ENCODE measurements at places on chromosomes 7 and 10.

DNA sequence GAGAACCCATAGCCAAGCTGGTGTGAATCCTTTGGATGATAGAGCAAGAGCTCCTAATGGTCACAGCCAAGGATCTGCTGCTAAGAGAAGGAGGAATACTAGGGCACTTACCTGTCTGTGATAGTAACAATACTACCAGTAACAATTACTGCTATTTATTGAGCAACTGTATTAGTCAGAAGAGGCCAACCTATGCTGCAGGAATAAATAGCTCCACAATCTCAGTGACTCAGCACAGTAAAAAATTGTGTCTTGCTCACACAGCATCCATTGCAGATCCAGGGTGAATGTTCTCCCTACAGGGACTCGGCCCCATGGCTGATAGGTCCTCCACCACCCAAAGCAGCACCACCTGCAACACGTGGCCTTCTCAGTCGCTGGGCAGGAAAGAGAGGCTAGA lies 257.6 kb upstream of the ZMIZ1 start:
- DNase-seq = no peak

GRCh38 chr7:152313217-152313616 lies 122.6 kb downstream of the KMT2C start:
- no peak for DNase-seq

DNA sequence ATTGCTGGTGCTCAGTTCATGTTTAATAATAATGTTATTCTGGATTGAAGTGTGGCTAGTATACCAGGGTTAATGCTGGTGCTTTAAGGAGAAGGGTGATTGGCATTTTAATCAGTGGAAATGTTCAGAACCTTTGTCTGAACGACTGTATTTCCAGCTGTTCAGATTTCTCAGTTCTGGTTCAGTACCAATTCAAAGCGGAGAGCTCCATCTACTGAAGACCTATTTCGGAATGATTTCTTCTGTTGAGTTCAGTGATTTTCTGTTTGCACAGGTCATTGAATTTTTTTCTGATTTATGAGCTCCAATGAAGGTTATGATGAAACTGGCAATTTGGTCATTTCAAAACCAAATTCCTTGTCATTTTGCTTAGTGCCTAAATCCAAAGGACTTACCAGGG lies 160.1 kb downstream of the EXOC4 start:
- DNase-seq = no peak

DNA sequence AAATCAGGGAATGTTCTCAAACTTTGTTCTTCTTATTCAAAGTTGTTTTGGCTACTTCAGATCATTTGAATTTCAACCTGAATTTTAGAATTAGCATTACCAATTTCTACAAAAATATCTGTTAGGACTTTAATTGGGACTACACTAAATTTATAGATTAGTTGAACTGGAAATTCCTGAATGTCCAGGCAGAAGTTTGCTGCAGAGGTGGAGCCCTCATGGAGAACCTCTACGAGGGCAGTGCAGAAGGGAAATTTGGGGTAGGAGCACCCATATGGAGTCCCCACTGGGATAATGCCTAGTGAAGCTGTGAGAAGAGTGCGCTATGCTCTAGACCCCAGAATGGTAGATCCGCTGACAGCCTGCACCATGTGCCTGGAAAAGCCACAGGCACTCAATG lies 22.8 kb upstream of the AGMO start:
- DNase-seq = no peak

DNA sequence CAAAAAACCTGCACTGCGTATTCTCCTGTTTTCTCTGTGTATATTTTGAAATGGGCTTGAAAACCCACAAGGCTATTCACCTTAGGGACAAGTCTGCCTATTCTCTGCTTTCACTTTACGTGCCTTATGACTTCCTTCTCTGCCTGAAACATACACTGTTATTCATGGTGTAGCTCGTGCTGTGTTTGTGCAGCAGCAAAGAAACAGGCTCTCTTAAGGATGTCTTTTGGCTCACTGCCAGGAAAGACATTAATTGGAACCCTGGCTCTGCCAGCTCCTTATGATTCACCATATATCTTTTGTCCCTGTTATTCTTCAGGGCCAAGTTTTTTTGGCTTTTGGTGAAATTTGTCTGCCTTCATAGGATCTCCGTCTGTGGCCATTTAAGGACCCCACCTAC lies 92.4 kb downstream of the TMEM106B start:
- no peak for DNase-seq

DNA sequence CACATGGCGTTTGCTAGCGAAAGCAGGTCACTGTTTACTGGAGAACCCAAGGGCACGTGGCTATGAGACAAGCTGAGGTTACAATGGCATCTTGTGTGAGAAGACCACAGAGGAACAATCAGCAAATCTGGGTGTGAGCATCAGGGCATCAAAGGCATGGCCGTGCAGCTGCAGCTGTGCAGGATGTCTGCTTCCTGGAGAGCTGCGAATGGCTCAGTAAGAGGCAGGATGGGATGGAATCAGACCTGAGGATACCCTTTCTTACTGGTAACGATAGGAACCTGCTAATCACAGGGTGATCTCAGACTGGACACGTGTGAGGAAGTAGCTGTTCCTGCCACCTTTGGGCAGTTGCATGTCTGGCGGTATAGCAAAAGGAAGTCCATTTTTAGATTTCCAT lies 119.5 kb downstream of the RNF216 start:
- no peak for DNase-seq
